ENCODE measurements at places on chromosomes 5 and 9.

DNA sequence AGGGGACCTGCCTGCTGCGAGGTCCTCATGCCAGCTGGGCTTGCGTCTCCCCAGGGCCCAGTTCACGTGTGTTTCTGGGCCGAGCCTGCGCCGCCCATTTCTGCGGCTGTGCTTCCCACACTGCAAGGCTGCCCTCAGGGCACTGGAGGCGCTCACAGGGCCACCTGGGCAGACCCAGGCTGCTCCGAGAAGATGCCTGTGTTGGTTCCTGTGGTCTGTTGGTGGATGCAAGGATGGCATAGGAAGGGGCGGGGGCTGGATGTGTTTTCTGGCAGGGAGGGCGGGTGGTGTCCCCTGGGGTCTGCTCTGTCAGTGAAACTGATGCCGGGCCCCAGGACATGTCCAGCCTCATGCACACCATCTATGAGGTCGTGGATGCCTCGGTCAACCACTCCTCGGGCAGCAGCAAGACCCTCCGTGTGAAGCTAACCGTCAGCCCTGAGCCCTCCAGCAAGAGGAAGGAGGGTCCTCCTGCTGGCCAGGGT, 25.9 kb downstream of the NKD2 start:
- no peak for DNase-seq

- no peak for DNase-seq
Observed at GRCh38 chr9:86424251-86424891, 70.2 kb upstream of the TUT7 start.

DNA sequence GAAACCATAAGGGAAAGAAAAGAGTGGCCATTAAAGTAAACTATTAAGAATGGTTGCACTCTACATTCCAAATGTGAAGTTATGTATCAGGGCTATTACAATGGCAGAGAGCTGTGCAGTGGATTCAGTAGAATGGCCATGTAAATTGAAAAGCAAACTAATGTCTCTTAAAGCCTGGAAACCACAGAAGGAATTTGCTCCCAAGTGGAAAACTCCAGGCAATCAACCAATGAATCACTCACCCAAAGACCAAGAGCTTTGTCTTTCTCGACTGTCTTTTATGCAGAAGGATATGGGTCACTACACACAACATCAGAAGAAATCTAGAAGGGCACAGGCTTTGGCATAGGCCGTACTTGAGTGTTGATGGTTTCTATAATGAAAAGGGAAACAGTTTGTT, 114.9 kb downstream of the TLE1 start:
- DNase-seq = no peak

GRCh38 chr5:86461169-86461956, 156.4 kb upstream of the COX7C start:
- DNase-seq = no peak

- peak; percentile 12 for DNase-seq
Observed at GRCh38 chr9:101711330-101711941, 27.0 kb downstream of the GRIN3A start.

- DNase-seq = no peak
Observed at GRCh38 chr5:132873119-132873929, at the start of gene LEAP2. Gene LEAP2 (plus strand): TSS chr5:132873668. CDS start chr5:132873695, 27 bp downstream.

- DNase-seq = no peak
Observed at GRCh38 chr9:4371108-4371507, 71.2 kb upstream of the GLIS3 start.

GRCh38 chr5:181086026-181086883, 44.7 kb downstream of the OR2V1 start:
- DNase-seq = no peak

GRCh38 chr9:4375424-4376200, 75.7 kb upstream of the GLIS3 start:
- DNase-seq = no peak

- no peak for DNase-seq
Observed at GRCh38 chr5:26674846-26675245, 363.5 kb downstream of the CDH9 start.

DNA sequence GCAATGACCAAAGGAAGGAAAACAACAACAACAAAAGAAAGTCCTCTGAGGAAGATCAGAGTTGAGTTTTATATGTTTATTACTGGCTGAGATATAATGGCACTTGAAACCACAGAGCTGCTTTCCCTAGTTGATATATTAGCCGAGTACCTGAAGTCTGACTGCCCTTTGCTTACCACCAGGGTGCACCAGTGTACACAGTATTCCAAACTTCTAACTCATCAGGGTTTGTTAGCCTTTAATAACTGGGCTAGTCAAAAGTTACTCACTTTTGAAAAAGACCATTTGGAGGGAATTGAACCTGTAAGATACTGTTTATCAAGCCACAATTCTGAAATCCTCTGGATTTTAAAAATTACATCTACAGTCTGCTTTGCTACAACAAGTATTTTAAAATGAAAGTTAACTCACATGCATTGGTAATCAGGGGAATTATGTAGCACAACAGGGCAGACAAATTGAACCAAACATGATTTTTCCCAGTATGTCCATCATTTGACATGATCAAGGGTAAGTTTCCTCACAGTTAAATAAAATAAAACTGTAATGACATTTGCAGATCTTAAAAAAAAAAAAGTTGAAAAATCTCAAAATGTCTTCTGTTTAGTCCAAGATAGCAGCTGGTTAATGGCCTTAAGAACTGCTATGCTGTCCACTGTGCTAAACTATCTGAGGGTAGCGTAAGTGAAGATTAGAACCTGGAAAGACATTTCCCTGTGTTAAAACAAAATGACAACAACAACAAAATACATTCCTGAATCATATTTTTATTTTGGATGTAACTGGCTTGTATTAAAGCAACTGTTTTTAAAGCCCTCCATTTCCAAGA, 57.3 kb upstream of the C6 start:
- DNase-seq = no peak

- no peak for DNase-seq
Observed at GRCh38 chr5:10760096-10760920, 726 bp downstream of the DAP start.

DNA sequence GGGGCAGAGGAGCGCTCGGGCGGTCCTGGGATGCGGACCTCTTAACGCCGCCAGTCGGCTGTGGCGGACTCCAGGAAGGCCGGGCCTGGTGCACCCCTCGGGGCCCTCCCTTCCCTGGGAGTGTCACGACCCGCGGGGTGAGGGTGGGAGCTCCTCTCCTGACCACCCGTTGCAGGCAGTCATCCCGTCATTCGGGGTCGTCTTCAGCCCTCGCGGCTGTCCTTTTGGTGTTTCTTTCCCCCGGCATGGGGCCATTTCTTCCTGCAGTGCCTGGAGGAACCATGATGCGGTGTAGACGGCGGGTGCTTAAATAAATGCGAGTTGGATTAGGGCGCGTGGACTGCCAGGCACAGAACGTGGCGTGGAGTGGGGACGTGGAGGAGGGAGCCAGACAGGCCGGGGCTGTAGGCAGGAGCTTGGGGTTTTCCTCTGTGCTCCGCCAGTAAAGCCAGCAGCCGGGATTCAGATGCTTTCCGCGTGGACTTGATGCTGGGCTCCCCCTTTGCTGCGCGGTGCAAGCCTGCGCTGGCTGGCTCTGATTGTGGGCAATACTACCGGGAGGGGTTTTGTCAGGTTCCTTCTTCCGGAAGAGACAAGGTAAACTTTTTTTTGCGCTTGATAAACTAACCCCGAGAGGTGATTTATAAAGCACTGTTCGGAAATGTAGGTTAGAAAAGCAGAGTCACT, 868 bp downstream of the KDM4C start:
- peak; percentile 34 for DNase-seq

DNA sequence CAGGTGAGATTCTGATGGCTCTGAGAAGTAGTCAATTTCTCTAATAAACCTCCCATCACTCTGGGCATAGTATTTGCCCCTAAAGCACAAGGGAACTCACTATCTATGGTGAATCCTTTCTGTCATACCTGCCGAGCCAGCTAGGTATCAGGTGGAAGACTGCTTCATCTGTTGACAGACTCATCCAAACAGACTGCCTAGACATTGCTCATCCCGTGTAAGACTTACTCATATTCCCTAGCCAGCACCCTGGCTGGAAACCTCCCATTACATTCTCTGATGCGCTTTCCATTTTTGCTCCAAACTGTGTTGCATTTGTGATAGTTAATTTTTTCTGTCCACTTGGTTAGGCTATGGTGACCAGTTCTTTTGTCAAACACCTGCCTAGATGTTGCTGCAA, 595.9 kb downstream of the DNAH5 start:
- no peak for DNase-seq

- DNase-seq = no peak
Observed at GRCh38 chr5:43006424-43007202, 33.5 kb downstream of the ANXA2R start.

DNA sequence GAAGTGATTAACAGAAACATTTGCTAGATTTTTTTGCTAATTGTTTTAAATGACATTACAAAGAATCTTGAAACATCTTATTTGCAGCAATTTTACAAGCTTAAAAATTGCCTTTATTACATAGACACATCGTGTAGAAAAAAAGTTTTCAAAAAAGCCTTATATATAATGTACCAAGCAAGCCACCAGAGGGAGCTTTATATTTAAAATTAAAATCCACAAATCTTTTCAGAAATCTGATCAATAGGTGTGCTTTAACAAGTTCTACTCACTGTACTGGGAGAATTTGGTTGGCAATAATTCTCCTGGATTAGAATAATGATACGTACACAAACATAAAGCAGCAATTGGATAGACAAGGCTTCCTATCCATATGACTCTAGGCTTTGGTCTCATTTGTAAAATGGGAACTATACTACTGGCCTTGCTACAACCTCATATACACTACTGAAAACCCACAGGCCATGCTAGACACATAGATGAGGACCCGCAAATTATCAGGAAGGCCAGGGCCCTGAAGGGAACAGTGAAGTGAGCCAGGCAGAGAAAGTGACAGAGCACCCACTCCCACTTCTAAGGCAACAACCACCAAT, 4.8 kb downstream of the PSMB7 start:
- no peak for DNase-seq

DNA sequence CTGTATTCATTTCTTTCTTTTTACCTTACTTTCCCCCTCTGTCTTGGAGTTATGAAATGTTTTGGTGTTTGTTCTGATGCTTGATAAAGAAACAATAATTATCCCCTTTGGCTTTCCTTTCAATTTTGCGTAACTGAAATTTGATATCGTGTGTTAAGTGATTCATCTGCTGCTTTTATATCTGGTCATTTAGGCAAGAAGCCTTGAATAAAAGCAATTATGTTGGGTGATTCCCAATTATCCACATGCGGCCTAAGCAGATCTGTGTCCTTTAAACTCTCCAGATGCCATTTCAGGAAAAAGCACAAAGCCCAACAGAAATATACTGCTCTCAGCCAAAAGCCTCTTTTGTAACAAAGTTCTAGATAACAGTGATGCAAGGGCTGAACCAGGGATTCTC, 92.8 kb downstream of the TAF11L14 start:
- no peak for DNase-seq

GRCh38 chr9:119185298-119185697, 183.9 kb downstream of the BRINP1 start:
- no peak for DNase-seq

GRCh38 chr9:129500161-129500862, 120.6 kb downstream of the C9orf50 start:
- no peak for DNase-seq

- DNase-seq = no peak
Observed at GRCh38 chr9:4794691-4795090, 1.9 kb downstream of the RCL1 start.

GRCh38 chr5:118956727-118957126, 31.6 kb downstream of the DTWD2 start:
- DNase-seq = no peak

GRCh38 chr5:58327289-58327688, 132.6 kb downstream of the PLK2 start:
- DNase-seq = no peak

DNA sequence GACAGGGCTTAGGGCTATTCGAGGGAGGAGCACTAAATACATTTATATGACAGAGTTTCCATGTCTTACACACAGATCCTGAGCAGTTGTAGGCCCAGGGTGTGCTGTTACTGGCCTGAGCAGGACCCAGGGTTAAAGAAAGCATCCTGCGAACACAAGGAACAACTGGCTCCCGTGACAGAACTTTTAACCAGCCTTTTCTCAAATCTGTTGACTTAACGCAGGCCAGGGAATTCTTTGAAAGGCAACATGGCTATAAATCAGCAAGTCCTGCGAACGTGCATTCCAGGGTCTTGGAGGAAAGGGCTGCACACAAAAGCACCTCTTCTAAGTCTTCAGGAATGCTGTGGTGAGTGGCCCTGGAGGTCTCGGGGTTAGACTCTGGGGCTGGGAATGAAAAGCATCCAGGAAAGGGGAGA, 45.2 kb upstream of the ANKRD55 start:
- no peak for DNase-seq

DNA sequence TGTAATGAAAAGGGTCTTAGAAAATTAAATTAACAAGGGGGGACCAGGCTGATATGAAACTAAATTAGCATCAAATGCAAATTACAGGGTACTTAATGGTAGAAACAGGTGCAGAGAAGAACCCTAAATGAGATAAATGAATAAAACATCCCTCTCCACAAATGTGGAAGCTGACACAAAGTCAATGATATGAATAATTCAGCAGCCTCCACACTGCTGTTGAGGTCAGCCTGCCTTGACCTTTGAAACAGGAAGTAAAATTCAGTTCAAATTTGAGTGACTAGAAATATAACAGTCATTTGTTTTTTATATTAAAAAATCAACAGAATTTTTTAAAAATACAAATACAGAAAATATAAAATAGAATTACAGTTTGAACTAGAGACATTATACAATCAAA, 40.0 kb downstream of the EBF1 start:
- DNase-seq = no peak

- DNase-seq = no peak
Observed at GRCh38 chr9:134922932-134923240, 5.2 kb upstream of the FCN1 start.

GRCh38 chr5:54885636-54886035, 99.8 kb downstream of the ESM1 start:
- no peak for DNase-seq

GRCh38 chr9:105299190-105299854, 54.9 kb downstream of the SLC44A1 start:
- DNase-seq = no peak

- no peak for DNase-seq
Observed at GRCh38 chr9:24464319-24464951, 81.3 kb downstream of the IZUMO3 start.

DNA sequence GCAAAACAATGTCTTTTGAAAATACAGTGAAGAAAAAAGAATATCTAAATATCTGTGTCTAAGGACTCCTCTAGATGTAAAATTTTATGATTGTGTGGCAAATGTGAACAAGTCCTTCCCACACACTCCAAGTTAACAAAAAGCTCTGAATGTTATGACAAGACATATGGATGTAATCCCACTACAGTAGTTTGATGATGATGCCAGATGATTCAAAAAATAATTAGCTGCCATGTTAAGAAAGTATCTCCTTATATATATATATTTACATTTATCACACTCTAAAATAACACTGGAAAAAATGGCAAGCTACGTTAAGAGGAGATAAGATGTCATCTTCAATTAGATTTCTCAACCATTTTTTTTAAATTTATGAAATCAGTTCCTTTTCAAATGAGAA, 178.5 kb downstream of the NFIB start:
- DNase-seq = no peak

DNA sequence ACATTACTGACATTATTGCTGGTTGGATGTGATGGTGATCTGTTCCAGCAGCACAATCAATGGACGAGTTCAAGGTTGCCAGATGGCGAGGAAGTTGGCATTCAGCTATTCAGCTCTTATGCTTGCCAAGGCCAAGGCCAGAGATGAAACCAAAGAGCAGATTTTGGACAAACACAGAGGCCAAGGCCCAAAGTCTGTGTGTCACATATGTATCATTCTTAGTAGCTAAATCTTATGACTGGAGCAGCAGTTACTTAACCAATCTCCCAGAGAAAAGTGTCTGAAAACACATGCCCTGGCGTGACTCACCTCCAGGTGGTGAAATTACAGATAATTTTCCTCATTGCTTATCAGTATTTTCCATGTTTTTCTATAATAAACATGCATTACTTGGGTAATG, 189.0 kb upstream of the EGFLAM start:
- DNase-seq = no peak

All from stimulated activated CD4-positive, alpha-beta T cell treated with anti-CD3 and anti-CD28 coated beads, Interleukin-12 subunit alpha, Interleukin-12 subunit beta, amount 100 ng/mL, for 48 hours (primary cell).